ENCODE measurements at places on chromosomes 16 and 17.

- no peak for DNase-seq
These were observed 48.9 kb upstream of the ASIC2 start for GRCh38 chr17:33342025-33342424.

DNA sequence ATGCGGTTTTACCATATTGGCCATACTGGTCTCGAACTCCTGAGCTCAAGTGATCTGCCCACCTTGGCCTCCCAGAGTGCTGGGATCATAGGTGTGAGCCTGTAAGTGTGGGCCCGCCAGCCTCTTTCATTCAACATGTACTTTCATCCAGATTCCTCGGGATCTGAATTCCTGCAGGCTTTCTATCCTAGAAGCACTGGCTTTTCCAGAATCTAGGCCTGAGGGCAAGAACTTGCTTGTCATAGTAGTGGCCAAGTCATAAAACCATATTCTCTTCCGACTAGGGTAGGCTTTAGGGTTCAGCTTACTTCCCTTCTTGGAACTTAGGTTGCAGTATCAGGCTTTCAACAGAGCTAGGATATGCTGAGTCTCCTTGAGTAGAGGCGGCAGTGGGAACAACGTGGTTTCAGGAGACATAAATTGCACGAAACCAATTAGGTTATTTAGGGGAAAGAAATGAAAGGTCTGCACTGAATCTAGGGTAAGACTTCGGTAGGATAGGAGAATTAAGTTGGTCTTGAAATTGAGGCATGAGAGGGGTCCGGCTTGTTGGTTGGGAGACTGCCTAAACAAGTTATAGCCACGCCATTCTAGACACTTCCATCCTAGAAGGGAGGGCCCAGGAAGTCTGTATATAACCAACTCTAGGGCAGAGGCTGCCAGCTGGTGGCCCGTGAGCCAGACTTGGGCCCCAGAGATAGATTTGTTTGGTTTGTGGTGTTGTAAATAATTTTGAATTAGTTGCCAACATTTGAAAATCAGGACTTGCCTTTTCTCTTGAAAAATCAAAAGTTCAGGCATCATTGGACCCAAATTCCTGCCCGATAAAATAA is 15.6 kb downstream of the SLC7A6 start:
- no peak for DNase-seq

- no peak for DNase-seq
These were observed 16.1 kb downstream of the CCR7 start for GRCh38 chr17:40548982-40549685.

DNA sequence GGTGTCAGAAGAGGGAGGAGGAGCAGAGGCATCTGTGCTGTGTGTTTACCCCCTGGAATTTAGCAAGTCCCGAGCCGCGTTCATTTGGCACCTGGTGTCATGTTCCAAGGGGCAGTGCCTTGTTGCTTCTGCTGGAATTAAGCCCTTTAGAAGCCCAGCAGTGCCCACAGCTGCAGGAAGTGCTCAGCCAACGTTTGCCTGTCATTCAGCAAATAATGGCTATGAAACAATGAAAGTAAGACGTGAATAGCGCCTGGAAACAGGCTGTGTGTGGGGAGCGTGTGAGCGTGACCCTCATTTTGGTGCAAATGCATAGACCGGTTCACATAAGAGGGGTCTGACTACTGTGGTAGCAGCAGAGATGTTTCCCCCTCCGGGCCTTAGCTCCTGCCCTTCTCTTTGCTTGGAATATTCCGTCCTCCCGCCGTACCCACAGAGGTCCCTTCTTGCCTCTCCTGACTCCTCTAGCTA is 5.8 kb upstream of the ATP2C2 start:
- no peak for DNase-seq

GRCh38 chr17:68829211-68829610 is 126.0 kb downstream of the ABCA8 start:
- DNase-seq: no peak

GRCh38 chr17:78555746-78556401 is 21.3 kb downstream of the DNAH17 start:
- no peak for DNase-seq

DNA sequence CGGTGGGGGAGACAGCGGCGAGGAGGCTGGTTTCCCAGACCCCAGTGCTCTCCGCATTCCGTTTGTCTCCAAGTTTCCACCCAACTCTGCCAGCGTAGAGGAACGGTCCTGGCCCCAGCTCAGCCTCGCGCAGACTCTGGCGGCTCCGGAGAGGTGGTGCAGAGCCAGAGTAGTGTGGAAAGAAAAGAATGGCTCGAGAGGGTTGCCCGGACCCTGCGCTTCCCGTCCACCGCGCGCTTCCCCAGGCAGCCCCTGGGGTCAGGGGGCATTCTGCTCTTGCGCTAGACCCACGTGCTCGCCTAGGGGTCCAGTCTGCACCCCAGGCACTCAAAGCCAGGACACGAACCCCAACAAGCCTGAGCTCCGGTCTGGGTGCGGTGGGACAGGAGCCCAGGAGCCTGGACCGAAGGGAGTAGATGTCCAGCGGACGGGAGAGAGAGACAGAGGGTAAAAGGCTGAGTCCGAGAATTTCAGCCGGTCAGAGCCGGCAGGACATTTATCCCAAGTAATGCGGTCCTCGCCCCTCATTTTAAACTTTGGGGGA is 3.8 kb downstream of the PMP22 start:
- DNase-seq: peak; percentile 73

DNA sequence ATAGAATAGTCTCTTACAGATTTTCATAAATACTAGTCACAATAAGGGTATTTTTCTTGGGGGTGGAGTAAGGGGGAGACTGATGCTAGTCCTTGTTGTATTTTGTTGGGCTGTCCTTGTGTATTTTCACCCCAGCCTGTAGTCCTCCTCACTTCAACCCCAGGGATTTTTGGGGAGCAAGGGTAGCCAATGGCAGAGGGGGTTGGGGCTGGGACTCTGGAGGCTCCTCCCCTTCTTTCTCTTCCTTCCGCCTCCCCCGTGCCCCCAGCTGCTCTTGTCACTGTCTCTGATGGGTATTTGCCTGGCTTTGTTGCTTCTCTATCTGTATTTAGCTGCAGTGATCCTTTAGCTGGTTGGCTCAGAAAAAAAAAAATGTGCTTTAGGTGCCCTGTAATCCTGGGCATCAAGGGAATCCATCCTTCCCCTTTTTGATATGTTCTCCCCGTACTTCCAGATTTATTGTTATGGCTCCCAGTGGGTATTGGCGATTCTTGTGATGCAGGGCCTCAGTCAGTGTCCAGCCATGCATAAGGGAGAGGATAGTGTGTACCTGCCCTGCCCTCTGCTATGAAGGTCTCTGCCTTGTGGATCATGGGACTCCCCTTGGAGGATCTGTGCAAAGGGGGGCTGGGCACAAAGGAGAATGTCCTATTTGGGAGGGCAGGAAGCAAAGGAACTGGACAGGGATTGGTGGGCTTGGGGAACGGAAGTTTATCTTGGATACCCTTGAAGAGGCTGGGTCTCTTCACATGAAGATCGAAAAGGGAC is 16.5 kb downstream of the SNF8 start:
- DNase-seq: no peak

DNA sequence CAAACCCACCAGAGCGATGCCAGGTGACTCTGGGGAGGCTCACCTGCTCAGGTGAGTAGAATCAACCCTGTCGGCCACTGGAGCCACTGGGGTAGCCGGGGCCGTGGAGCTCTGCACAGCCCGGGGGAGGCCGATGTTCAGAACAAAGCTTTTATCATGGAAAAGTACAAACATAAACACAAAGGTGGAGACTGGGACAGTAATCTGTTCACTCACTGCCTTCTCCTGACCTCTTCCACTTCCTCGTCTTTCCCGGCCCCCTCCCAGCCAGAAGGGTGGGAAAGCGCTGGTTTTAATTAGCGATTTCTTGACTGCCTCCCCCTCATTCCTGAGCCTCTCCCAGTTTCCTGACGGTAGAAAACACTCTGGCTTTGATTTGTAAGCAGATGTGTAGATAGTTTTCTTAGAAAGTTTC is 9.8 kb upstream of the TEX19 start:
- DNase-seq: no peak

DNA sequence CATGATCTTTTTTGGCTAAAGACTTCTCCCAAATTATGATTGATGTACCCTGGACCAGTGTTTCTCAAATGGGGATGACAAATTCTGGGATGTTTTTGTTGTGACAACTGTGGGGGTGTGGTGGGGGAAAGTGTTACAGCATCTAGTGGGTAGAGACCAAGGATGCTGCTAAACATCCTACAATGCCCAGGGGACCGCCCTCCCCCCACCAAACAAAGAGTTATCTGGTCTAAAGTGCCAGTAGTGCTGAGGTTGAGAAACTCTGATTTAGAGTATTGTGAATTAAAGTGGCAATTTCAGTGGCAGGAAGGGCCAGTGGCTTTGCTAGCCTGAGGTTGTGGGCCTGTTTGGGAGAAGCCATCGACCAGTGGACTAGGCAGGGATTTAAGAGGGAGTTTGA is 33.3 kb downstream of the SLC47A2 start:
- no peak for DNase-seq

DNA sequence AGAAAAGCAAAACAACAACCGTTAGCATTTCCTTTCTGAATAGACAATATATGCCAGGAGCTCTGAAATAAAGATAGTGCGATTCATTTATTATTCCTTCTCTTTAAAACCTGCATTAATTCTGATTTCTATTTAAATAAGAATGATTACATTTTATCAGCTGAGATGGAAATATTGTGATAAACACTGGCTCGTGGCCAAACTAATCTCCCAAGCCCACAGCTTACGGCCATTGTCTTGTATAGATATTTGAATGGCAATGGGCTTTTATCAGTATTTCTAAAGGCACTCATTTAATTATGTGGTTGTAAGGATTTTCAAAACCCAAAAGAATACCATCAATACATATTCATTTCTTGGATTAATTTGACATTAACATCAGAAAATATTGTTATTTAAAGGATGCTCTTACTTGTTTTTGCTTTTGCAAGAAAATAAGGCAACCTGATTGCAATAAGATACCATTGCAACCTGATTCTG is 123.7 kb upstream of the IRX5 start:
- DNase-seq: no peak

DNA sequence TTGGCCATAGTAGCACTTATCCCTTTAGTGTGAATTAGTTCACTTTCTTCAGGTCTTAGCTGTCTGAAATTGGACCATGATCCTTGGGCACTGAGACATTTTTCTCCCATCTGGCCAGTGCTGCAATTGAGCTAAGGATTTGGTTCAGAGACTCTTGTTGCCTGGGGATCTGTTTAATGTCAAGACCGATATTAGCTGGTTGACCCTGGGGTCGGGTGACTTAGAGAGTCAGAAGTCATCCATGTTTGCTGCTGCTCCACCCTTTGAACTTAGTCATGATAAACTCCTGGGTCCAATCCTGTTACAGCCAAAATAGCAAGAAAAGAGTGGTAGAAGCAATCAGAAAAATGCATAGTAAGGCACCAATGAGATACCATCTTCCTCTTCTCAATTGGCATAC is 45.8 kb upstream of the TOX3 start:
- DNase-seq: no peak

GRCh38 chr16:21523411-21524067 is 75.8 kb upstream of the METTL9 start:
- peak; percentile 28 for DNase-seq

- DNase-seq: no peak
These were observed 328.5 kb downstream of the SLC39A11 start for GRCh38 chr17:72763981-72764380.

DNA sequence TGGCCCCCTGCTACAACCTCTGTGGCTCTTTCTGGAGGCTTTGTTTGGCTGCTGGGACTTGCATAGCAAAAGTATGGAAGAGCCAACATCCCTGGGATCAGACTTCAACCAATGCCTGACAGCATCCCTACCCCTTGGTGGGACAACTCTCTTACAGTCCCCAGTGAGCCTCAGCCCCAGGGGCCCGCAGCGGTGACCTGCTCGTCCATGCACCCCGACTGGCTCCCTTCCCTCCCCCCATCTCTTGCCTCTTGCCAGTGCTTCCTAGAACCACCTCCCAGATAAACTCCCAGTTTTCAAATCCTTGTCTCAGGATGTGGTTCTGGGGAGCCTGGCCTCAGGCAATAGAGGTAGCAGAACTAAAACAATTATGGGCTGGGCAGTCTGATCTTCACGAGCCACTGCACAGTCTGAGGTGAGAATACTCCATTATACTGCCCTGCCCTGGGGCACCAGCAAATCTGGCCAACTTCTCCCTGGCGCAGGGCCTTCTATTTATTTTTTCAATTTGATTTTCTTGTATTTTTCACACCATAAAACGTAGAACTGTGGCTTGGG is 86.6 kb upstream of the BRD7 start:
- no peak for DNase-seq

- DNase-seq: no peak
These were observed 13.3 kb upstream of the MRC2 start for GRCh38 chr17:62614142-62614541.

- no peak for DNase-seq
These were observed 200.3 kb downstream of the CYLD start for GRCh38 chr16:50942143-50942542.

DNA sequence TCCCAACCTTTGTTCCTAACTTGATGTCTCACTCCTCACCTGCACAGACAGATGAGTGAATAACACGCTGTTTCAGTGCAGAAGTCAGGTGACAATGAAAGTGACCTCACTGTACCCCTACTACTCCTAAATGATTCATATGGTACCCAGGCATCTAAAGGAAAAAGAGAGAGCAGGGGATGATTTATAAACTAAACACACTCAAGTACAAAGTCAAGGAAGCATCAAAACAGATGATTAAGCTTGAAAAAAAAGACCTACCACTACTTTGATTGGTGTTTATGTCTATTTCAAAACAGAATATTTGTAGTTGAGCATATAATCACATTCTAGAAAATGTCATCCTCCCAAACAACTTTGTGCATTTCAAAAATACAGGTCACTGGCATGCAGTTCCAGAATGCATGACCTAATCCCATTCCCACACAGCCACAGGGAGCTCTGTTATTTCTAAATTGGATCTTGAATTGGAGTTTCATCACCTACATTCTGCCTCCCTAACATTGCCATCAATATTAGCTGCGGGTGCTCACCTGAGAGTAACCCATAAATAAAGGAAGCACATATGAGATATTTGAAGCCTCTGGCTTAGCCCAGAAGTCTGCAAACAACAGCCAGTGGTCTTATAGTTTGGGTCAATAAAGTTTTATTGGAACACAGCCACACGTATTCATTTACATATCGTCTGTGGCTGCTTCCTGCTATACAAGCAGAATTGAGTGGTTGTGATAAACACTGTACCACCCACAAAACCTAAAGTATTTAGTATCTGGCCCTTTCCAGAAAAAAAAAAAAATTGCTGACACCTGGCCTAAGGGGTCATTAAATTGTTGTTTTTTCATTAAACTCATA is 14.0 kb downstream of the HS3ST3A1 start:
- no peak for DNase-seq

DNA sequence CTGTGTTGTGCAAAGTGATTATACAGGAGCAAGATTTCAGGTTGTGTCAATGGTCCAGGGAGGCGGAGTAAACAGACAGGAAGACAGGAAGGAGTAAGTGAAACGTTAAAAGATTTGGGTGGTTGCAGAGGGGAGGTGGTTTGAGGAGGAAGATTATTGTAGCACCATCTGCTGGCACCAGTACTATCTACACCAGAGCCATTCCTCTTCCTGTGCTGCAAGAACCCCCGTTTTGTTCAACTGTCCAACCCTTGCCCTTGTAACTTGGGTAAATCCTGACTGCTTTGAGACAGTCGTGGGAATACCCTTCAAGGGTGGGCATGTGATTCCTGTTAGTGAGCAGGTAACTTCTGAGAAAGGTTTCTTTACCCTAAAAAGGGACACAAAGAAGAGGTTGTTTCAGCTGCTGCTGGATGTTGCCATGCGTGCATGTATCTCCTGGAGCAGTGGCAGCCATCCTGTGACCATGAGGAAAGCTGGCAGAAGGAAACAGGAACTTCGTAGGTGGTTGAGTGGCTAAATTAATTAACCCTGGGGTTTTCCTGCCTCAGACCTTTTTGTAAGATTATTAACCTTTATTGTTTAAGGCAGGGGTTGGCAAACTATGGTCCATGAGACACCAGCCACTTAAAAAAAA is 124.1 kb downstream of the PRKCA start:
- DNase-seq: no peak

GRCh38 chr16:4864728-4865127 is 17.4 kb downstream of the UBN1 start:
- DNase-seq: no peak

Data from heart left ventricle (tissue), 16 donors.